ENCODE measurements at places on chromosomes 2 and 18. TPM values are rescaled to one million over a fixed set of nuclear protein-coding genes. Genes with fewer than 3 reads are reported as not detected.
A peak's percentile ranks its signal among the peaks of the same experiment; 100 is the strongest.

Gene C2orf66
- total RNA-seq = 1.2 TPM

DNA sequence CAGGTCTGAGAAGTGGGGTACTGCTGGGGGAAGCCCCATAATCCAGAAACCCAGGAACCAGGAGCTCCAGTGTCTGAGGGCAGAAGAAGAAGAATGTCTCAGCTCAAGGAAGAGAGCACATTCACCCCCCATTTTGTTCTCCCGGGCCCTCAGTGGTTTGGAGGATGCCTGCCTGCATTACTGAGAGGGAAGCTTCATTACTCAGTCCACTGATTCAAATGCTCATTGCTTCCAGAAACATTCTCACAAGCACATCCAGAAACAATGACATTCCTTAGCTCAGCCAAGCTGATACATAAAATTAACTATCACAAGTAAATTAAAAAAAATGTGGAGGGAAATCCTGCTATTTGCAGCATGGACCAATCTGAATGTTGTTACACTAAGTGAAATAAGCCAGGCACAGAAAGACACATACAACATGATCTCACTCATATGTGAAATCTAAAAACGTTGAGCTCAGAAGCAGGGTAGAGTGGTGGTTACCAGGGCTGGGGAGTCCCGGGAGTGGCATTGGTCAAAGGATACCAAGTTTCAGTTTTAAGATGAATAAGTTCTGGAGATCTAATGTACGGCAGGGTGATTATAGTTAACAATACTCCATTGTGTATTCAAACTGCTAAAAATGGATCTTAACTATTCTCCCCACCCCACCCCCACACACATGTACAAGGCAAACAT is 459.3 kb downstream of the GALR1 start:
- DNase-seq = no peak
- H3K4me1 ChIP-seq = no peaks in the 10 kb centered on the region
- H3K4me3 ChIP-seq = no peak overlapping the region
- no peak overlapping the region for H3K27ac ChIP-seq
- no peaks in the 10 kb centered on the region for H3K36me3 ChIP-seq
- no peaks in the 10 kb centered on the region for H3K27me3 ChIP-seq

Gene AGXT
- total RNA-seq = not detected

- DNase-seq = no peak
- H3K4me3 ChIP-seq = no peak overlapping the region
- H3K36me3 ChIP-seq = peaks cover 27% of the 10 kb centered on the region
Observed at GRCh38 chr2:190916829-190917228, 36.2 kb downstream of the GLS start.

DNA sequence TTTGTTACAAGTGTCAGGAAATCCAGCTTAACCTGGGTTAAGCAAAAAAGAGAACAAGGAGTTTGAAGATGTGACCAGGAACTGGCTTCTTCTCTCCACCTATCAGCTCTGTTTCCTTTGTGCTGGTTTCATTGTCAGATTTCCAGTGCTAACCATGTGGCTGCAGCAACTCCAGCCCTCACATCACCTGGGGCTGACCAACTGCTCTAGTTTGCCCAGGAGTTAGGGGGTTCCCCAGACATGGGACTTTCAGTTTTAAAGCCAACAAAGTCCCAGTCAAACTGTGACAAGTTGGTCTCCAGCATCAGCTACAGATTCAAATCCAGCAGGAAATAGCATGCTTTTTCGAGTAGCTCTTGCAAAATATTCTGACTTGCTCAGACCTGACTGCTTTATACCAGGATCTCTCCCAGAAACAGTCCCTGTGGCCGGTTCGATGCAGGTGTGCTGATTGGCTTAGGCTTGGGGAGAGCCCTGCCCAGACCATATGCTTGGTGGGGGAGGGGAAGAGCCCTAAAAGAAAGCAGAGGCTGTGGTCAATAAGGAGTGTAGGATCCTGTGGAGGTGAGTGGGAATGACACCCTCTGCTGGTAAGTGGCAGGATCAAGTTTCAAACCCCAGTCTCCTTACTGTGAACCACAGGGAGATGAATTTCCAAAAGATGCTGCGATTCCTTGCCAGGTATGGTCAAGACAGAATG is 49.5 kb downstream of the KCNE4 start:
- H3K27me3 ChIP-seq = no peaks in the 10 kb centered on the region
- no peaks in the 10 kb centered on the region for H3K36me3 ChIP-seq
- no peak overlapping the region for H3K27ac ChIP-seq
- no peak overlapping the region for H3K4me3 ChIP-seq

GRCh38 chr2:113705982-113706523 is 50.4 kb downstream of the SLC35F5 start:
- peaks cover 5% of the 10 kb centered on the region for H3K36me3 ChIP-seq
- H3K4me3 ChIP-seq = no peak overlapping the region
- H3K27ac ChIP-seq = no peak overlapping the region
- DNase-seq = no peak
- H3K4me1 ChIP-seq = peaks cover 4% of the 10 kb centered on the region

DNA sequence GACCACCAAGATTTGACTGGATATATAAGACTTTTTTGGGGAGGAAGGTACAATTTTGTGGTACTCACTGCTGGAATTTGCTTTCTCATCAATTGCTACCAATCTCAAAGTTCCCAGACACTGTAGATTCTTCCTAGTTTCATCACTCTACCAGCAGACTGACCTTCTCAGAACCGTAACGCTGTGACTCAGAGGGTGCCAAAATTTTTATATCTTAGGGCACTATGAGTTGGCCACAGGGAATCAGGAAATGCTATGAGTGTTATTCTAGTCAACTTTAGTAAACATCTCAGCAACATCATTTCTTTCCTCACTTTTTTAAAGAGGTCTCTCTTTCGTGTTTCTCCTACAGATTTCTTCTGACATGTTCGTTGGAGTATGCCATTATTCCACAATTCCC is 499.0 kb downstream of the TMX3 start:
- H3K4me1 ChIP-seq = peaks cover 3% of the 10 kb centered on the region
- H3K36me3 ChIP-seq = no peaks in the 10 kb centered on the region
- no peak overlapping the region for H3K4me3 ChIP-seq
- H3K27ac ChIP-seq = no peak overlapping the region

- no peak for DNase-seq
- no peak overlapping the region for H3K27ac ChIP-seq
- H3K4me1 ChIP-seq = no peaks in the 10 kb centered on the region
- no peaks in the 10 kb centered on the region for H3K27me3 ChIP-seq
Observed at GRCh38 chr2:3442185-3442584, 62.7 kb downstream of the TRAPPC12 start.

DNA sequence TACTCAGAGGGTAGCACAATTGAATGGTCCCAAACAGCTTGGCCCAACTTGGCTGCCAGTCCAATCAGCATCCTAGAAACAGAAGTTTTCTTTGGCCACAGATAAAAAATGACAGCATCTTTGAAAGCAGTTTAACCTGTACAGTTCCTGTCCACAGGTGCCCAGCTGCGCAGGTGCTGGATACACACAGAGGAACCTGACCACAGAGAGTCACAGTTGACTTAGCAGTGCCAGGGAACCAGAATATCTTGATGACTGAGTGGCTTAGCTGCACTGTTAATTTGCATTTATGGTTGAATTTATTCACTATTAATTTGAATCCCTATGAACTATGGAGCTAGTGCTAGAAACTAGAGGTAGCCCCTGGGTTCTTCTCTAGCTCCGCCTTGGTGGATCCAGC is 93.7 kb downstream of the TPGS2 start:
- no peaks in the 10 kb centered on the region for H3K4me1 ChIP-seq
- no peak overlapping the region for H3K4me3 ChIP-seq
- no peak overlapping the region for H3K27ac ChIP-seq
- no peaks in the 10 kb centered on the region for H3K27me3 ChIP-seq
- no peak for DNase-seq

GRCh38 chr18:59733421-59733820 is 36.2 kb upstream of the CCBE1 start:
- H3K4me3 ChIP-seq = no peak overlapping the region
- H3K36me3 ChIP-seq = no peaks in the 10 kb centered on the region
- no peaks in the 10 kb centered on the region for H3K27me3 ChIP-seq
- H3K4me1 ChIP-seq = no peaks in the 10 kb centered on the region

DNA sequence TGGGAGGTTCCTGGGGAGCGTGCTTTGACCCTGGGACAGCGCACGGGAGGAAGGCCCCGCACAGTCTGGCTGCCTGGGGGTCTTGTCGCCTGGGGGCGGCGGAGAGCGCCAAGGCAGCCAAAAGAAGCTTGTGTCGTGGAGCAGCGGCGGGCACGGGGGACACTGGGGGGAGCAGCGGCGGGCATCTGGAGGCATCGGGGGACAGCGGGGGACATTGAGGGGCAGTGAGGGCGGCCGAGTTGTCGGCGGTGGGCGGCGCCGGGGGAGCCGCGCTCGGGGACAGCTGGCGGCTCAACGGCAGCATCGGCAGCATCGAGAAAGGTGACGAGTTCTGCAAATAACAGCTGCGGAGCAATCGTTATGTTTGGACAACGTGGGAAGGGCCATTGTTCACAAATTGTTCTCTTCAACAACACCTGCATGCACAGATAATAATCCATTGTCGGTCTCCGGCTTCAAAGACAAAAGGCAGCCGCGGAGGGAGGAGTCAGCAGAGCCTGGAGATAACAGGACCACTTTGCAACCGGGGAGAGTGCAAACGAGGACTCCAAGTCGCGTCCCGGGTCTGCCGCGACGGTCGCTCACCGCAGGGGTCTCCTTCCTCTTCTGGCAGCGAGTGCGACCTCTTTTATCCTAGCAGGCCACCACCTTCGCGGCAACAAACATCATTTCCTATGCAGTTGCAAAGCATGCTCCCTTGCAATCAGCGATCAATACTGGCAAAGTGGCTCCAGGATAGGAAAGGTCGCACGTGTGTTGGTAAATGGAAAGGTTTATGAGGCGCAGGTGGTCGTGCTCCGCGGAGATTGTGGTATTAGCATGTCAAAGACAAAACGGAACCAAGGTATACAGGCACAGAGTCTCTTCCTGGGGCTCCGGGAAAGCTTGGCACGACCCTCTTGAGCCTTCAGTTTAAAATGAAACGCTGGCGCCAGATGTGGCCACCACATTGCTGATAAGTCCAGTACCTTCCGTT is 132.3 kb upstream of the DLX2 start:
- no peak overlapping the region for H3K27ac ChIP-seq
- H3K27me3 ChIP-seq = no peaks in the 10 kb centered on the region
- H3K4me3 ChIP-seq = peak overlapping the region; percentile 39
- peaks cover 13% of the 10 kb centered on the region for H3K4me1 ChIP-seq
